Midbrain (tissue), 1 donor: ENCODE measurements at places on chromosomes 5 and 9.
A peak's percentile ranks its signal among the peaks of the same experiment; 100 is the strongest.

DNA sequence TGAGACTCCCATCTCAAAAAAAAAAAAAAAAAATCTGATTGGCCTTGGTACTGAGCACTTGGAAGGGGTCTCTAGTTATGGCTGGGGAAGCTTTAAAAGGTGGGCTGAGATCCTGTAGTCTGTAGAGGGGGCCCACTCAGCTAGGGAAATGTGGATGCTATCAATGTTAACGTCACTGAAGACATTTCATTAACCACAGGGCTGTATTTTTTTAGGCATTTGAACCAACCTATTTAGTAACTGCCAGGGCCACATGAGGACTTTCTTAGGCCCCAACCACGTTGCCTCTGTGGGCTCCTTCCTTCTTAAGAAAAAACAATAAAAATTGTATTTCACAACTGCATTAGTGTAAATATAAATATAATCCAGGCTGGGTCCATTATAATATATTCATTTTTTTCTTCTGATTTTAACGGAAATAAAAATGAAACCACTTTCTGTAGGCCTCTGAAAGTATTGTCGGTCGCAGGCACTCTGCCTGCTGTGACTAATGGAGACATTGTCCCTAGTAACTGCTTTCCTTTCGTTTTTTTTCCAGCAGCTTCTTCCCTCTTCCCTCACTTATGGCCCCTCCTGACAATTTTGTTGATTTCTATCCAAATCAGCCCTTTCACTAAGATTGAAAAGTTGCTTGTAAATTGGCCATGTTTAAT lies 71.6 kb downstream of the GCNT1 start:
- no peak for DNase-seq

DNA sequence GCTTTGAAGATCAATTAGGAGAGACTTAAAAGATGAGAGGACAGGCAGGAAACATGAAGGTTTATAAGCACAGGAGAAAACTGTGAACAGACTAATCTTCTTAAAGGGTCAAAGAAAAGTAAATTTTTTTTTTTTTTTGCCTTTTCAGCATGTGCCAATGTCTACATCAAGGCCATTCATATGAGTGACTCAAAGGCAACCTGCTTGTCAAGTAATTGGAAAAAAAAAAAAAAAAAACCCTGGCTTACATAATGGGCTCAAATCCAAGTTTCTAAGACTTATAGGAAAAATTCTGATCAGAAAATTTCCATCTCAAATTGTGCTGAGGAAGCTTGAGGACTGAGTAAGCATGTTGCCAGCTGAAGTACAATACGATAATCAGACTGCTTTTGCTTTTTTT lies 15.9 kb downstream of the PPP2R2B start:
- no peak for DNase-seq

- DNase-seq: peak; percentile 65
Observed at GRCh38 chr9:121285835-121286687, 18.1 kb downstream of the GSN start.

DNA sequence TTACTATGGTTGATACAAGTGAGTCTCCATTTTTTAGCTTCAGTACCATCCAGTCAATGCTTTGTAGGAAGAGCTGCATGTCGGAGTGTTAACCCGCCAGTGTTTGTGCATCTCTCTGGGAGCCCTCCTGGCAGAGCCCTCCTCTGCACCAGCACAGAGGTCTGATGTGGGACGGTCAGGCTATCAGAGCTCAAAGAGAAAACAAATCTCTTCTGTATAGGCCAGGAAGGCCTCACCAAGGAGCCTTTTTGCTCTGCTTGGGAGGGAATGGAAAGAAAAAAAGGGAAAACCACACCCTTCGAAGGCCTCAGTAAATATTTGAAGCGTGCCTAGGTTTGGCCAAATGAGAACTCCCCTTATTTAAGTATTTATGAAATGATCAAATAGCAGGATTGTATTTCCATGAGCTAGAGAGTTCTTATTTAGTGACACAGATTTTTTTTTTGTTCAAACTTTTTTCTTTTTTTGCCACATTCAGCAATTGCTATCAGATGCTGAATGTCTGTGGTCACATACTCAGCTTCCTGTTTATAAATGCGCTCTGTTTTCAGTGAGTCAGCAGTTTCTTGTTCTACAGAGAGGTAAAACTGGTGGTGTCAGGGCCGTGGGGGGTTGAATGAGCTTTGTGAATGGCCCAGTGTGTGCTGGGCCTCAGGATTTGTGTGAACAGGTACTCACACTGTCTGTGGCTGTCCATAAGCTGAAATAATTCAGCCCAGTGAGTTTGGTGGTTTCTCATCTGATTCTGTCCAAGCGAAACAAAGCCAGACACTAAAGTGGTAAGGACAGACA lies 226.6 kb downstream of the SNX18 start:
- peak; percentile 39 for DNase-seq

DNA sequence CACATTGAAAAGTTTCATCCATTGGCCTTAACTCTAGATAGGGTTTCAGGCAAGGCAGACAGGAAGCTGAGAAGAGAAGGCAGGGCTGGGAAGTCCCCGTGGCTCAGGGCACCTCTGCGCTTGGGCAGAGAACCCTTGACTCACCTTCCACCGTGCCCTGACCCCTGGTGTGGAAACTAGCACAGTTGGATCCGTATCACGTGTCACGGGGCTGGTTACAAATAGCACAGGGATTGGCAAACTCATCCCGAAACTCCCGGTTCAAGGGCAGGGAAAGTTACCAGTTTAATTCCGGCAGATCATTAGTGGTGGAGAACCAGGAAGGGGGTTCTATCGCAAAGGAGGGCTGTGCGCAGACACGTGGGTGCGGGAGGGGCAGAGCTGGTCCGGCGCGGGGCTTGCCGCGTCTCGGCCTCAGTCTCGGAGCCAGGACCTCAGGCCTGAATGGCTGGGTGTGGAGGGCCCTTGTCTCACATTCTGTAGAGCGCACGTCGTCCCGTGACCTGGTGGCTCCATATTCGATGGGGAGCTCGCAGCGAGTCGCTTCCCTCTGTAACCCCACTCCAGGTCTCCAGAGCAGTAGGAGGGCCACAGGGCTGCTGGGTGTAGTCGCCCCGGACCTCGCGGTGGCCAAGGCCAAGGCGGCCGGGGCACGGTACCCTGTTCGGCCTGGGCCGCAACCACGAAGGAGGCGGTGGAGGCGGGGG lies 771 bp upstream of the TMEM171 start:
- no peak for DNase-seq

GRCh38 chr9:122929796-122930354 lies 1.4 kb downstream of the ZBTB26 start:
- no peak for DNase-seq

DNA sequence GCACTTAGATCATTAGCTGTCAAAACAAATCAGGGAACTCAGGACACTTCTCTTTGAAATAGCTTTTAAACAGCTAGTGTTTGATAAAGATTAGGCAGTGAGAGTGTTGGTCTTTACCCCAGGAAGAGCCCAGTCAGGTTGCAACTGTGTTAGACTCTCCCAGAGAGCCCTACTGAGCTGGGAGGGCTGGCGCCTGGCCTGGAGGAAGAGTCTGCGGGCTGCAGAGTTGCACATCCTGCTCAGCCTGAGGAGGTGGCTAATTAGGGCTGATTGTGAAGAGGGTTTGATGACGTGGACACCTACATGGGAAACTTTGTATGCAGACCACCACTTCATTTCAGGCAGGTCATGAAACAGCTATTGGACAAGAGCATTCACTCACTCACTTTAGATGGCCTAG lies 112.0 kb downstream of the TMEM174 start:
- DNase-seq: no peak

- no peak for DNase-seq
Observed at GRCh38 chr5:130280528-130281217, 376.4 kb downstream of the CHSY3 start.

DNA sequence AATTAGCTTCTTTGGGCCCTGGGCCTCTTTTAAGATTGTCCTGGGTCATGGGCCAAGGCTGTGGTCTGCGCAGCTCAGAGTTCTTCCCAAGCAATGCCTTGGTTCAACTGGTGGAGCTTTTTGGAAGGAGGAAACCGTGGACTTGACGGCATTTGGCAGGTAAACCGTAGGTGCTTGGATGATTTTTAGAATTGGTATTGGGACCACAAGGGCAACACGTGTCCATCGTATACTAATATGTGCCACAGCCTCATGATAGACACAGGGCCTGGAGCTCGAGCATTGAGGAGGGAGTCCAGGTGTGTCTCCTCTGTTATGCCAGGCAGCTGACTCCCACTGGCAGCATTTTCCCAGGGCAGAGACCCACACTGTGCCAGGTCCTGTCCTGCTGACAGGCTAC lies 120.9 kb upstream of the PITX1 start:
- DNase-seq: no peak

DNA sequence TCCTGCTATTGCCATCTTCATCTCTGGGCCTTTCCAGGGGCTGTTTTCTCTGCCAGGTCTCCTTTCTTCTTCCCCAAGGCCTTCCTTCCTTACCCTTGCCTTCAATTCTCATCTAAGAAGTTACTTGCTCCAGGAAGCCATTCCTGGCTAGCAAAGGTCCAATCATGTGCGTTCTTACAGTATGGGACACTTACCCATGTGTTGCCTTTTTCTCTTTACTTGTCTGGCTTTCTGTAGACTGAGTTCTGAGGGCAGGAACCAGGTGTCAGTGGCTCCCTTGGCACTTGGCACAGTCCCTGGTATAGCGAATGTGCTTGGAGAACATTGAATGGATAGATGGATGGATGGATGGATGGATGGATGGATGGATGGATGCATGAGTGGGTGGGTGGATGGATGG lies 10.2 kb downstream of the FOXI1 start:
- no peak for DNase-seq

- no peak for DNase-seq
Observed at GRCh38 chr5:116672203-116672602, 97.6 kb upstream of the SEMA6A start.

DNA sequence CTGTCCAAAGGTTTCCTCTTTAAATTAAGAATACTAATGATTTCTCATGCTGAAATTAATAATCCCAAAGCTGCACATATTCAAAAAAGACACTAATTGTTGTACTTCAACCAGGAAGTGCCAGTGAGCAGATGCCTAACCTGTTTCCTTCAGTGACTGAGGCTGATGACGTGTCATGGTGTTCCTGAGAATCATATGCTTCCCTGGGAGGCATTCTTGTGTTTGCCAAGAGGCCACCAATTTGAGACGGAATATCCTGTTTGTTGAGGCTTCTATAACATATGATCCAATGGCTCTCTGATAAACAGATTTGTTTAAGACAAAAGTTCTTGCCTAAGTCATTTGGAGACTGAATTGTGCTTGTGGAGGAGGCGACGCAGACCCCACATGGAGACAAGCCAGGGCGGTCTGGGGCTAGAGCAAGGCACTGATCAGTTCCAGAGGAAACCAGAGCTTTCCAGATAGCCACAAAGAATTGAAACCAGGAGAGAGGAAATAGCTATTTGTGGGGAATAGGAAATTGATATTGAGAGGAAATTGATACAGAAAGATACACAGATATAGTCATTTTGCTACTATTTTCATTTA lies 66.4 kb upstream of the ZNF608 start:
- DNase-seq: no peak

DNA sequence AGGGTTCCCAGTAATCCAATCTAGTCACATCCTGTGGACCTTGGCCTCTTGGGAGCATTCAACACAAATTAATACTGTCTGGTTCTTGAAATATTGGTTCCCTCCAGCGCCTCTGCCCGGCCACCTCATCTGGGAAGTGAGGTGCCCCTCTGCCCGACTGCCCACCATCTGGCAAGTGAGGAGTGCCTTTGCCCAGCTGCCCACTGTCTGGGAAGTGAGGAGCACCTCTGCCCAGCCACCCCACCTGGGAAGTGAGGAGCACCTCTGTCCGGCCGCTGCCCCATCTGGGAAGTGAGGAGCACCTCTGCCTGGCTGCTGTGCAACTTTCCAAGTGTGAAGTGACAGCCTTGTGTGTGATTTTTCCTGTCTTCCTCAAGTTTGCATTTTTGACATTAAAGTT lies 42.7 kb upstream of the SMIM15 start:
- DNase-seq: no peak

GRCh38 chr5:72477176-72477575 lies 30.0 kb downstream of the ZNF366 start:
- no peak for DNase-seq

DNA sequence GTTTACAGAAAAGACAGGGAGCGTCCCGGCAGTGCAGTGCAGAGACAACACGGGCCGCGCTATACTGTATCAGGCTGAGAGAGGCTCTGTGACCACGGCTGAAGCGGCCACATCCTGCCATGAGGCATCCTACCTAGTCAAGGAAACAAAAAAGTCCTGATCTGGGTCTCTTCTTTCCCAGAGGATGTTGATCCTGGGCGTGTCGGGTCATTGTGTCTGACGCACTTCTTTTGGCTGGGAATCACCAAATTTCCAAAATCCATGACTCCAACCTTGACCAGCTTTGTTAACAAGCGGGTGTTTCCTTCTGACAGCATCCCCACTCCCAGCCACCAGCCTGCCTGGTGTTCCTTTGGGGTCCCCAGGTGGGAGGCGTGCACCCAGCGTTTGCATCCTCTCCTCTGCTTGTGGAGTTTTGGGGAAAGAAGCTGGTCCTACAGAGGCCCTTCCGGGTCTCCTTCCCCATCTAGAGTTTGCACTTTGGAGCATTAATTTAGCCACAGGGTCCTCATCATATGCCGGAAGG lies 91.4 kb upstream of the RAI14 start:
- DNase-seq: no peak

- DNase-seq: no peak
Observed at GRCh38 chr5:54915466-54916027, 69.8 kb downstream of the ESM1 start.

DNA sequence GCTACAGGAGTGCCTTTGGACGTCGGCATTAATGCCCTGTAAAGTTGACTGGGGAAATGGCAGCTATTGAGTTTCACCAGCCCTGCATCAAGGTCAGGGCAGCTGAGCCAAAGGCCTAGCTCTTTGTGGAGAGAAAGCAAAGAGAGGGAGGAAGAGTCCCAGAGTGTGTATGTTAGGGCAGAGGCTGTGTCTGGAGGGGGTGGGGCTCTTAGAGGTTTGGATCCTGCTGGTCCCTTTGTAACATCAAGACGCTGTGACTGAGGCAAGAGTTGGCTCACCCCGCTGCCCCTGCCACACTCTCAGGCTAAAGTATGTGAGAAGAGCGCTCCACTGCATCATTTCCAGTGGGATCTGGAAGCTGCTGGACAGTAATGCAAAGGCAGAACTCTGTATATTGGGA lies 34.3 kb downstream of the TMOD1 start:
- no peak for DNase-seq

- no peak for DNase-seq
Observed at GRCh38 chr5:90168399-90168798, 241.2 kb downstream of the CETN3 start.

DNA sequence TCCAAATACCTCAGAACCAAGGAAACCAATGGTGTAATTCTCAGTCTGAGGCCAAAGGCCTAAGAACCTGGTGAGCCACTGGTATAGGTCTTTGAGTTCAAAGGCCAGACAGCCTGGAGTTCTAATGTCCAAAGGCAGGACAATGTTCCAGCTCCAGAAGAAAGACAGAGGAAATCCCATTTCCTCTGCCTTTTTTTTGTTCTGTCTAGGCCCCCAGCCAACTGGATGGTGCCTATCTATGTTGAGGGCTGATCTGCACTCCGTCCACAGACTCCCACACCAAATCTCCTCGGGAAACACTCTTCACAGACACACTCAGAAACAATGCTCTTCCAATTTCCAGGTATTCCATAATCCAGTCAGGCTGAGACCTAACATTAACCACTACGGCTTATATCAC lies 30.1 kb downstream of the FNIP1 start:
- DNase-seq: no peak
